ENCODE measurements at places on chromosomes 13 and 19.

GRCh38 chr13:31037874-31038500, 105.5 kb downstream of the TEX26 start:
- no peak for DNase-seq

- DNase-seq, result no peak
Measured at GRCh38 chr19:34317311-34317927, 47.6 kb upstream of the GPI start.

DNA sequence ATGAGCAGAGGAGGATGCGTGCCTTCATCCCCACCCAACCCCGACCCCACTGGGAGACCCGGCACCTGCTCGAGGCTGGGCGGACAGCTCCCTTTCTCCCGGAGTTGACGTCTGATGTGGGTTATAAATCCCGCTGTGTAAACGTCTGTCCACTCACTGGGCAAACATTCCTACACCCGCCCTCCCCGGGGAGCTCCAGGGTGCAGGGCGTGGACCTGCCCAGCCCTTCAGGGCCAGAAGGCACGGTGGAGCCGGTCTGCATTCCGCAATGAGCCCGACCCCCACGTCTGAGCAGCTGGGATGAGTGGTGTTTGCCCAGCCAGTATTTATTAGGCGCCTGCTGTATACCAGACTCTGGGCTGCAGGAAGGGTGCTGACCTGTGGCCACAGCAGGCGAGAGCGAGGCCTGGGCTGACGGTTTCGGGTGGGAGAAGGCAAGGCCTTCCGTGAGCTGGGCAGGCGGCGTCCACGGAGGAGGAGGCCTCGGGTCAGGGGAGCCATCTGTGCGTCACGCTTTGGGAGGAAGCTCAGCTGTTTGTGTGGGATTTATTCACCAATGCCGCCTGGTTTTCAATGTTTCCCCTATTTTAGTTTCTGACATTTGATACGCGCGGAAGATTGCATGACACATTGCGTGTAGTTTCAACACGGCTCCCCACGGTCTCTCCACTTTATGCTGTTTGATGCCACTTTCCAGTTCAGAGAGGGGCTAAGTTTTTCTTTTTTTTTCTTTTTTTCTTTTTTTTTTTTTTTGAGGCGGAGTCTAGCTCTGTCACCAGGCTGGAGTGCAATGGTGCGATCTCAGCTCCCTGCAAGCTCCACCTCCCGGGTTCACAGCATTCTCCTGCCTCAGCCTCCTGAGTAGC, 2.0 kb downstream of the MISP start:
- DNase-seq, result no peak

DNA sequence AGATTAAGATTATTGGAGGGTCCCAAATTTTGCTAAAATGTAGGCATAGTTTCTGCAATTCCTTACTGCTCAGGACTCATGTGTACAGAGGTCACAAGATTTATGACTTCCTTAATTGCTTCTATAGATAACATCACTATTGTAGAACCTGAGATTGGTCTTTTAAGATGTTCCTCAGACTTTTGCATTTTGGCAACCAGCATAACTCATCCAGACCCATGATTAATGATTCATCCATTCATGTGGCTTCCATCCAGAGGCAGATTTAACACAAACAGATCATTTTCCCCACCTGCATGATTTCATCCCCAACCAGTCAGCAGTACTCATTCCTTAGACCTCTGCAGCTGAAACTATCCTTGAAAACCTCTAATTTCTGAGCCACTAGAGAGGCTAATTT, 34.5 kb upstream of the CEACAM8 start:
- DNase-seq, result no peak

DNA sequence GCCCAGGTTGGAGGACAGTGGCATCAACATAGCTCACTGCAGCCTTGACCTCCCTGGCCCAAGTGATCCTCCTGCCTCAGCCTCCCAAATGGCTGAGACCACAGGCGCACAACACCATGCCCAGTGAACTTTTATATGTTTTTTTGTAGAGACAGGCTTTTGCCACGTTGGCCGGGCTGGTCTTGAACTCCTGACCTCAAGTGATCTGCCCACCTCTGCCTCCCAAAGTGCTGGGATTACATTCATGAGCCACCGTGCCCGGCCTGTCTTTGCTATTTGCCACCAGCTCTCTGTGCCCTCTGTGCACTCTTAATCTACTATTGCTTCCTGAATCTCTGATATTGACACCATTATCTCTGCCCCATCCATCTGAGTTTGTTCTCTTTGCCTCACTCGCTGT, 34.3 kb upstream of the LRRC4B start:
- no peak for DNase-seq

DNA sequence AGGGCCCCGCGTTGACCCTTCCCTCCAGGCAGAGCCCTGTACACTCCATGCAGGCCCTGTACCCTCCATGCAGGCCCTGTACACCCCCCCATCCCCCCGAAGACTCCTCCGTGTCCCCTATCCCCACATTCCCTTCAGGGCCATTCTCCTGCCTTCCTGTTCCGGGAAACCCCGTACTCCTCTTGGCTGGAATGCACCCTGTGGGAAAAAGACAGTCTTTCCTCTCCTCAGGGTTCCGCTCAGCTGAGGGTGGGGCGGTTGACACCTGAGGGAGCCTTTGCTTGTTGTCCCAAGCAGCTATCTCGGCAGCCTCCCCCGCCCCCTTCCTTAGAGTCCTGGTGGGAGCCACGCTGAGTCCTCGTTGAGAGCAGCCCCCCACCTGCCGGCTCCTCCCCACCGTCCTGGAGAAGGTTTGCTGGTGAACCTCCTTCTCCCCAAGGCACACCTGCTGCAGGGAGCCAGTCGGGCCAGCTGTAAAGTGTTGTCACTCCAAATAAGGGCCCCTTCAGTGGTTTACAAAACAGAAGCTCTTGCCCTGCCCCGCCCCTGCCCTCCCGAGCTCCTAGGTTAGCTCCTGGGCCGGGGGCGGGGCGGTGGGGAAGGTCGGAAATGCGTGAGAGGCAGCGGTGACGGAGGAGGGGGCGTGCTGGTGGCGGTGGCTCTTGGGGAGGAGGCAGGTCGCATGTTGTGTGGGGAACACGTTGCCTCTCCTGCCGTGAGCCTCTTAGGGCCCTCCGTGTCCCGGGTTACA, 1.5 kb downstream of the GNA11 start:
- DNase-seq, result no peak

- no peak for DNase-seq
Measured at GRCh38 chr13:99051768-99052455, 74.0 kb upstream of the DOCK9 start.

GRCh38 chr13:47114030-47114429, 217.2 kb upstream of the HTR2A start:
- no peak for DNase-seq

- no peak for DNase-seq
Measured at GRCh38 chr13:104593693-104594092, 1527.5 kb upstream of the SLC10A2 start.

DNA sequence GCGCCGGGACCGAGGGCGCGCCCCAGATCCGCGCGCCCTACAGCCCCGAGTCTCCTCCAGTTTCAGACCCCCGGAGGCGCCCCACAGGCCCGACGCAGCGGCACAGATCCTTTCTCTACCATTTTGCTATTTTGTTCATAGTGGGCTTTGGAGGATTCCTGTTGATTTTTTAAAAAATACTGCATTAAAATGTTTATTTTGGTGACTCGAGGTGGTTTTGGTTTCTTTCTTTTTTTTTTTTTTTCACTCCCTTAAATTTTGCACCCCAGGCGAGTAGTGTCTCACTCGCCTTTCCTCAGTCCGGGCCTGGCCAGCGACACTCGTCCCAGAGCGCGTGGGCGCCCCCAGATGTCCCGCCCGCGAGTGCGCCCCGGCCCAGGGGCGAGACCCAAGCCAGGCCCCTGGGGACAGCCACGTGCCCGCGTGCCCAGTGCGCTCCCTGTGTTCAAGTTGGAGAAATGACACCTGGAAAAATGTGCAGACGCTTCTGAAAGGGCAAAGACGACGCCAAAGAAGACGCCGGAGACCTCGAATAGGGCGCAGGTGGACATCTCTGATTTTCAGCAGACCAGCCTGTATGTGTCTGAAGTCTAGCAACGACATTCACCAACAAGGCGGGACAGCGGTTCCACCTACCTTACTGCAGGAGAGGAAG, 471 bp upstream of the INSR start:
- peak; percentile 62 for DNase-seq

DNA sequence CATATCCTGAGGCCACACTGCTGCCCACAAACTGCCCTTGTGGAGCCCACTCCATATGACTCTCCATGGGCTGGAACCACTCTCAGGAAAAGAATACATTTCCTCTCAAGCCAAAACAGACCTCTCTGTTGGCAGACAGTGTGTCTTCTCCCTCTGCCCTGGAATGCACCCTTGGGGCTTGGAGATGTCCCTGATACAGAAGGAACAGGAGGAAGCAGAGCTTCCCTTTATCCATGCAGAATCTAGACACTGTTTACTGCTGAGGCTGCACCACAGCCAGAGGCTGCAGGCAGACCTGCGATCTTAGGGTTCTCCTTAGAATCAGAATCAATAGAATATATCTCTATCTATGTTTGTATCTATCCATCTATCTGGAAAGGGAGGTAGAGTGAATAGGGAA, 26.8 kb upstream of the CYP4F8 start:
- no peak for DNase-seq

DNA sequence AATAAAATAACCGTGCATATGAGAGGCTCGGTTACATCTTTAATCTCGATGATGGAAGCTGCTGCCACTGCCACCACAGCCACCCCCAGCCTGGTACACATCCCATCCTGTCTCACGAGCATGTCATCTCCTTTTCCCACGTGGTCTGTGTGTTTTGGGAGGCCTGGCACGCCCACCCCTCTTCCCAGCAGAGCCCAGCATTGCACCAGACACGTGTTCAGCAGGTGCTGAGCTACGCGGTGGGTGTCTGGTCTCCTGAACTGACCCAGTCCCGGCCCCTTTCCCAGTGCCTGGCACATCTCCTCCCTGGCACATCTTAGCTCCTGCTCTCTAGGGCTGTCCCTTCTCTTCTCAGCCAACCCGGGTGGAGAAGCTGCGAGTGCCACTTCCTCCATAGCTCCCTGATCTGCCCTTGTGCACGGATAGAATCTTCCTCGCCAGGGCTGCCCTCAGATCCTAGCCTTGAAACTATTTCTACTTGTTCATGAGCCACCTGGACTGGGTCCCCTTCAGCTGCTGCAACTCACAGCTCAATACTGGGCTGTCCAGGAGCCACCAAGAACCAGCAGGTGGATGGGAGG, 36.8 kb upstream of the ZNF536 start:
- no peak for DNase-seq

DNA sequence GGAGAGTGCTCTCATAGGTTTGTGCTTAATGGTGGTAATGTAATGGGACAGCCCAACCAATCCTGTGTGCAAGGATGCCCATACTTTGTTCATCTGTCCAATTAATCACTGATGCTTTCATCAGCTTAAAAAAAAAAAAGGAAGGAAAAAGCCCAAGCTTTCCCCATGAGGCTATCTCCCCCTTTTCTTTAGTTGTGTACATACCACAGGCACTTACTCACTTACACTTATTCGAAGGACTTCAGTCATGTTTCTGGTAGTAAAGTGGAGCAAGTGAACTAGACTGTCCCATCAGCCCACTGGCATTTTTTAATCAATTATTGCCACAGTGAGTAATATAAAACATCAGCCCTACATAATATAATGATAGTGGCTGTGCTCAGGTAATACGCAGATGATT, 183.5 kb upstream of the UFM1 start:
- no peak for DNase-seq

GRCh38 chr19:40413291-40413845, at the start of gene PRX:
PRX (minus strand) TSS chr19:40413378; CDS start chr19:40407932, 5,446 bp downstream.
- DNase-seq, result peak; percentile 14
